CD8-positive, alpha-beta T cell (primary cell): ENCODE measurements at places on chromosomes 6 and 20. TPM values are rescaled to one million over a fixed set of nuclear protein-coding genes. Genes with fewer than 3 reads are reported as not detected.

GRCh38 chr20:11810311-11811083 is 107.2 kb upstream of the BTBD3 start:
- no peak for DNase-seq

DNA sequence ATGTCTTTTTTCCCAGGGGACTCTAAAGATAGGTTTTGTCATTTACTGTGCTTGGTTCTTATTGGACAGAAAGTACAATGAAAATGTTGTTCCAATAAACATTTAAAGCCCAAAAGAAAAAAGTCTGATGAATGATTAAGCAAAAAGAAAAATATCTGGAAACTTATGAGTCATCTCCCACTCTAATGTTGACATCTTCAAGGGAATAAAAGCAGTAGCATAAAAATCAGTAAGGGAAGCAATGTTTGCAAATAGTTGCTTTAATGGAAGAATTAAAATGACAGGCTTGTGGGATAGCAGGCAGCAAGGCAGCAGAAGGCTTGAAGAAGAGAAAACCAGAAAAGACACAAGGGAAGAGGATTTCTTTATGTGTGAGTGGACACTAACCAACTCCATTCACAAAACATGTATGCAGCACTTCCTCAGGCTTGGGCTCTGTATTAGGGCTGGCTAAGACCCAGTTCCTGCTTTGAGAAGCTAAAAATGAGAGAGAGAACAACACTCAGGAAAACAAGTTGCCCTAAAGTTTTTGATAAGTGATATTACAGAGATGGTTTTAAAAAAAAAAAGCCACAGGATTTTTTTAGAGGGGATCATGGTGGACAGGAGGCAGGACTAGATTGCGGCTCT is 263.2 kb upstream of the NT5E start:
- no peak for DNase-seq

- no peak for DNase-seq
These were observed 1.7 kb upstream of the SLC12A5 start for GRCh38 chr20:46027245-46027853.

DNA sequence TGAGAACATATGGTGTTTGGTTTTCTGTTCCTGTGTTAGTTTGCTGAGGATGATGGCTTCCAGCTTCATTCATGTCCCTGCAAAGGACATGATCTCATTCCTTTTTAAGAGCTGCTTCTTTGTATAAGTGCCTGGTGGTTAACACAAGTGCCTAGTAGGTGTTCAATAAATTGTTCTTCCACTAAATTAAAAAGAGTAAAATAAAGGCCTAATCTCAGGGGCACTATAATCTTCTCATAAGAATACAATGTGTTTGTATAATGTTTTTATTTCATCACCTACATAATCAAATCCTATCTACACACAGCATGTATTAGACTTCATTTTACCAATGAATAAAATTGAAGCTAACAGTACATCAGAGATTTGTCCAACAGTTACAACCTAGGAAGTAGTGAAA is 252.7 kb downstream of the KHDC1L start:
- no peak for DNase-seq

GRCh38 chr6:42333612-42334011 is 116.0 kb upstream of the MRPS10 start:
- DNase-seq = no peak

GRCh38 chr6:44275271-44275748 is 5.1 kb downstream of the TMEM151B start:
- DNase-seq = no peak

GRCh38 chr6:149273318-149273717 is 44.2 kb upstream of the TAB2 start:
- DNase-seq = no peak

GRCh38 chr6:111626441-111626840 is 20.8 kb upstream of the TRAF3IP2 start:
- no peak for DNase-seq

- DNase-seq = no peak
These were observed 1.8 kb downstream of the RALGAPA2 start for GRCh38 chr20:20710443-20711315.

GRCh38 chr6:122753688-122754056 is 25.8 kb upstream of the FABP7 start:
- no peak for DNase-seq

DNA sequence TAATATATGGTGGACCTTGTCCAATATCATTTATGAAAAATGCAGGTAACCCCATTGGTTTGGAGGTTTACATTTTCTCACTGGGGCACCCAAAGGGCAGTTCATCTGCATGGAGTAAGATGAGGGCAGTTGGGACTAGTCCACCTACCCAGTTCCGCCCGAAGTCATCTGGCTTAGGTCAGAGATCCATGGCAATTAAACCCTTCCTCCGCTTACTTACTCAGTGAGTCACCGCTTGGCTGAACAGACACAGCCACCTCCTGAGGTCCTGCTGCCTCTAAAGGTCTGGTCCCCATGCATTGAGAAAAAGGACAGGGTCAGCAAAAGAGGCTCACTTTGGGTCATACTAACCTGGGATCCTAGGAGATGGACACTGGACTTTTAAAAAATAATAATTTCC is 102.9 kb upstream of the PRL start:
- DNase-seq = no peak

- no peak for DNase-seq
These were observed 67.2 kb downstream of the RPP40 start for GRCh38 chr6:4936681-4937041.

DNA sequence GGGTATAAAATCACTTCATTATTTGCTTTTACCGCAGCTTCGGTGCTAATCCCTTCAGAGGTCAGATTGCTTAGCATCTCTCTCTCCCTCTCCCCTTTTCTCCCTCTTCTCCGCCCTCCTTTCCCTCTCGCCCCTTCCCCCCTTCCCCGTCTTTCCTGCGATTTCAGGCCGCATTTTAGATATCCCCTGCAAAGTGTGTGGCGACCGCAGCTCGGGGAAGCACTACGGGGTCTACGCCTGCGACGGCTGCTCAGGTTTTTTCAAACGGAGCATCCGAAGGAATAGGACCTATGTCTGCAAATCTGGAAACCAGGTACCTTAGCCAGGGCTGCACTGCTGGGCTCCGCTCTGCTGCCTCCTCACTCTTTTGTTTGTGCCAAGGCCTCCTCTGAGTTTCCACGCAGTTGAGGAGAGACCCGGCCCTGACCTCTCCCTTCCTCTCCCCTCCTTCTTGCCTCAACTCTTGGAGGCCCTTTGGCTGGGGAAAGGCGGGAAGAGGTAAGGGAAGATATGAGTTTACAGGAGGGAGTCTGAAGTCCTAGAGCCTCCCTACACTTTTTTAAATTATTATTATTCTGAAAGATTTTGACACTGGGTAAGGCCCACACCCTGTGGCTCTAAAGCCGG is 5.6 kb downstream of the NR2E1 start:
- DNase-seq = no peak

Gene HLA-G
- total RNA-seq = 6.9 TPM

Gene SFTA2
- total RNA-seq = not detected

Gene CASS4
- total RNA-seq = 26.0 TPM
